ENCODE measurements at places on chromosomes 12 and 14. TPM values are rescaled to one million over a fixed set of nuclear protein-coding genes. Genes with fewer than 3 reads are reported as not detected.

DNA sequence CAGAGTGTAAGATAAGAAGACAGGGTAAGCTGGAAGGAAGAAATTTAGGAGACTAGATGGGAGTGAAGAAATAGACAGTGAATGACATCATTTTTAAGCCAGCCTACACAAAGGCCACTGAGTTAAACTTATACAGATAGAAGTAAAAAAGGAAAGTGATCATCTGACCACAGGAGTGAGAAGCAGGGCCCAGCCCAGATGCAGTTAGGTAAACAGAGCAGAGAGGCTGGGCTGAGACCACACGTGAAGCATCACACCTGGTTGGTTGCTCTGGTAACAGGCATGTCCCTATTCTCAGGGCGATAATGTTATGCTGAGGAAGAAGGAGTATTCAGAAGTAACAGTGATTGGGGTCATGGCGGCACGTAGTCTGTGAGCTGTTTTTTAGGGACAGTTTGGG lies 1079.4 kb downstream of the AACS start:
- H3K36me3 ChIP-seq = no peaks in the 10 kb centered on the region
- H3K27me3 ChIP-seq = no peaks in the 10 kb centered on the region
- H3K4me3 ChIP-seq = no peak overlapping the region
- no peak overlapping the region for H3K27ac ChIP-seq

GRCh38 chr12:92208613-92209121 lies 63.0 kb upstream of the BTG1 start:
- H3K4me3 ChIP-seq = peak overlapping the region; percentile 29
- peak; percentile 76 for DNase-seq
- H3K27ac ChIP-seq = peak overlapping the region; percentile 48
- peaks cover 25% of the 10 kb centered on the region for H3K4me1 ChIP-seq
- H3K36me3 ChIP-seq = no peaks in the 10 kb centered on the region
- H3K27me3 ChIP-seq = no peaks in the 10 kb centered on the region

- no peak for DNase-seq
- H3K4me1 ChIP-seq = no peaks in the 10 kb centered on the region
- H3K36me3 ChIP-seq = no peaks in the 10 kb centered on the region
- no peak overlapping the region for H3K27ac ChIP-seq
- no peaks in the 10 kb centered on the region for H3K27me3 ChIP-seq
These were observed 1245.6 kb upstream of the SEL1L start for GRCh38 chr14:82779301-82779700.

Gene KCNH3
- total RNA-seq = 5.3 TPM

DNA sequence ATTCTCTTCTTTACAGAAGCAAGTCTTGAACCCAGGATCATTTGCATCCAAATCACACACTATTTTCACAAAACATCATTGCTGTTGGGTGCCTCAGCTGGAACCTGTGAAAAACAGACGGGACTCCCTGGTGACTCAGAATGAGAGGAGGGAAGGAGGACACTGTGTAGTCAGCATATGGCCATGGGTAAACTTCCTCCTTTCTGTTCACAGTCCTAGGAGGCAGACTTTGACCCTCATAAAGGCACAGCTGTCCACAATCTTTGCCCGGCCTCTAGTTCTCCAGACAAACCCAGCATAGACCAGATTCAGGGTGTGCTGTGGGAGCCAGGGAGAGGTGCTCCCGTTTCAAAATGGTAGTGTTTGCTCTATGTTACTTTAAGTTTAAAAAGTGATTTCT lies 62.0 kb downstream of the DYRK2 start:
- no peak overlapping the region for H3K4me3 ChIP-seq
- H3K4me1 ChIP-seq = no peaks in the 10 kb centered on the region
- no peak for DNase-seq

GRCh38 chr14:76718306-76719040 lies 42.8 kb upstream of the VASH1 start:
- no peaks in the 10 kb centered on the region for H3K4me1 ChIP-seq
- no peak for DNase-seq
- H3K27me3 ChIP-seq = no peaks in the 10 kb centered on the region
- no peak overlapping the region for H3K4me3 ChIP-seq
- no peaks in the 10 kb centered on the region for H3K36me3 ChIP-seq
- no peak overlapping the region for H3K27ac ChIP-seq

GRCh38 chr12:6416596-6416995 lies 28.2 kb upstream of the CD27 start:
- H3K4me1 ChIP-seq = no peaks in the 10 kb centered on the region
- H3K27ac ChIP-seq = no peak overlapping the region
- no peaks in the 10 kb centered on the region for H3K36me3 ChIP-seq

DNA sequence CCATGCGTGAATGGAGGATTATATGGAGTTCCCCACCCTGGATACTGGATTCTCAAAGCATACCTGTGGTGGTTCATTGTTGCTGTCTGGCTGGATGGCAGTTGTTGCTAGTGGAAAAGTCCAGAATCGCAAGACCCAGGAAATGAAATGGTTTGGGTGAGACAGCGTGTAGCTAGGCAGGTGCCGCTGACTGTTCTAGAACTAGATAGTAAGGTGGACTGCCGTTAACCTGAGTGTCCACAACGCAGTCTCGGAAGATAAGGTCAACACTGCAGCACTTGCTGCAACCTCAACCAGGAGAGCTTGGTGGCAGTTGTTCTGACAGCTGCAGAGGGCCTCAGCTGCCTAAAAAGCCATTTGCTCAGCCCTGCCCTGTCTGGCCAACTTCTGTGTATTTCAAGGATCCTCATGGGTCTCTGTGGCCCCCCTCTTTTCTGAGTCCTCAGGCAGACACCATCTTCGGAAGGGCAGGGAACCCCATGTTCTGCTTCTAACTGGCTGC lies 15.5 kb upstream of the IRF2BPL start:
- H3K36me3 ChIP-seq = no peaks in the 10 kb centered on the region
- peaks cover 43% of the 10 kb centered on the region for H3K4me1 ChIP-seq
- no peaks in the 10 kb centered on the region for H3K27me3 ChIP-seq
- no peak overlapping the region for H3K27ac ChIP-seq
- no peak for DNase-seq

GRCh38 chr12:11894890-11895289 lies 175.8 kb upstream of the BCL2L14 start:
- no peak for DNase-seq
- no peaks in the 10 kb centered on the region for H3K27me3 ChIP-seq
- H3K4me3 ChIP-seq = no peak overlapping the region
- no peaks in the 10 kb centered on the region for H3K4me1 ChIP-seq
- no peaks in the 10 kb centered on the region for H3K36me3 ChIP-seq
